Activated effector memory CD4-positive, alpha-beta T cell treated with anti-CD3 and anti-CD28 coated beads, Interleukin-2, amount 50 U/mL, for 16 hours (primary cell): ENCODE measurements at places on chromosomes 6 and 20.

DNA sequence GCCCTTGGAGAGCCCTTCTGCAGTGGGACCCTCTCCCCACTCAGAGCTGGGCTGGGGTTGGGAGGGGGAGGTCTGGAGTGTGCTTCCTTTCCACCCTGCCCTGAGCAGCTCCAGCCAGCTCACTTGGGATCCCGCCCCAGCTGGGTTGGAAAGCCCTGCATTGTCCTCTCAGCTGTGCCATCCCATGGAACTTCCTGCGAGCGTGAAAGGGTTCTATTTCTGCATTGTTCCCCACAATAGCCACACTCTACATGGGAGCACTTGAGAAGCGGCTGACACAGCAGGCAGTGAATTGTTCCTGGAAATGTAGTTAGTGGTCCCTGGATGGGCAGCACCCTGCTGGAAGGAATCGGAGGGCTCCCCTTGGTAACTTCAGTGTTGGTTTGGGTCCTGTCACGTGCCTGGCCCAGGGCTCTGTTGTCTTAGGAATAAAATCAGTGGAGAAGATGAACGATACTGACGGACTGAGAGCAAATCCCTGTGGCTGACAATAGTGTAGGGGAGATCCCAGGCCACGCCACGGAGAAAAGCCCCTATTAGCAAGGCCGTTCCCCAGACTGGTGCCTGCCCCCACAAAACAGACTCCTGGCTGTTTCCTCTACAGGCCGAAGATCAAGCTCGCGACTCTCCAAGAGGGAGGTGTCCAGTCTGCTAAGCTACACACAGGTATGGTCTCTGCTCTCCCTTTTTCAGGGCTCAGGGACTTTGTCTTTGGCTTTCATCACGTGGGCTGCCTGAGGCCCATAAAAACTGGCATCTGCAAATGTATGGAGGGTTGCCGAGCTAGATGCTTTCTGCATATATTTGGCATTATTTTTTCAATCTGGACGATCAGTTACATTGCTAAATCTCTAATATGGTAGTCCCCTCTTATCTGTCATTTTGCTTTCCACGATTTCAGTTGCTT is 18.8 kb downstream of the DNMT3B start:
- no peak for DNase-seq

DNA sequence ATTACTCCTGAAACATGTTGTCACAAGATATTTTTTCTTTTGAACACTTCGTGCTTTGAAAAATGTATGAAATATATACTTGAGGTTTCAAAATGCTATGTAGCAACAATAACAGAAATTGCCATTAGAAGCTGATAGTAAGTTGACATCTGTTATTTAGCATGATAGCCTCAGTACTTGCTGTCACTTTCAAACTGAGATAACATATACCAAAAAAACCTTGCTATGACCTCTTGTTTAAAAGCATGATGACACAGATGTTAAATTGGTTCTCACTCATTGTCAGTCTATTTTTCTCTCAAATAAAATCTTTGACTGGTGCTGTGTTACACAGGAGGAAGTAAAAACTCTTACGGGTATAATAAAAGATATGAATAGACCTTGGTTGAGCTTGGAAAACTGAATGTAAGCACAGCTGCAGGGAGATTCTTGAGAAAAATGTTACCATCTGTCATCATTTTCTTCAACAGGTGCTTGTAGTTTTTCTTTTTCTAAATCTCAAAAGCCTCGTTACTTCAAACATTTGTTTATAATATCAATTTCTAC is 18.6 kb downstream of the MOXD1 start:
- no peak for DNase-seq

- DNase-seq: no peak
Observed at GRCh38 chr6:110548110-110548847, 71.9 kb upstream of the SLC22A16 start.

- DNase-seq: no peak
Observed at GRCh38 chr20:59242714-59243626, 57.4 kb upstream of the EDN3 start.

DNA sequence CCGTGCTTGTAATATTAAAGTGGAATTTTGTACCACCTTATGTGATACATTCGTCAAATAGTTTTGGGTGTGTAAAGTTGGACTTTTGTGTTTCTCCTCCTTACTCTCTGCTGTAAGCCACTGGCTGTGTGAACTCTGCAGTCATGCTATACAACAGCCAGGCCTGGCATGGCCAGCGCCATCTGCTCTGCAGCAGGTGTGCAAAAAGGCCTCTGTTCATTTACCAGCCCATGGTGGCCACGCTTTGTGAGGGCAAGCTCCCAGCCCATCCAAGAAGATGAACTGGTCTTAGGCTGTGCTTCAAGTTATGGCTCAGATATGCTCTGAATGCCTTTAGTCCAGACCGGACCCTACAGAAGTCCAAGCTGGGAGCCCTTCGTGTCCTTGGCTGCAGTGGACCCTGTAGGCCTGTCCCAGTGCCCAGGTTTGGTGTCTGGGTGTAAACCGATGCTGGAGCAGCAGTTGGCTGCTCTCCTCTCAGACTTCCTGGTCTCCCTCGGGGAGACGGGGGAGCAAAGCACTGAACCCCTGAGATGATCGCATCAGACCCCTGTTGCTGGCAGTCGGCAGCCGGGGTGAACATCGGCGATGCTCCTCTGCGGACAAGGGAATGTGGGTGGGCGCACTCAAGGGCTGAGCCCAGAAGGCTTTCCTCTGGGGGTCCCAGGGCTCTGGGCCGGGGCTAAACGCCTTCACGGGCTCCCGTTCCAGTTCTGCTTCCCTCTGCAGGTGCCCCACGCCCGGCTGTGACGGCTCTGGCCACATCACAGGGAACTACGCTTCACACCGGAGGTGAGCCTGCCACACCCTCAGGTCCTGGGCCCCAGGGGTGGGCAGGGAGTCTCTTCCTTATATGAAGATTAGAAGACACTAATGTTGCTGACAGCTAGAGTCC is 28.6 kb upstream of the PCMTD2 start:
- peak; percentile 70 for DNase-seq

DNA sequence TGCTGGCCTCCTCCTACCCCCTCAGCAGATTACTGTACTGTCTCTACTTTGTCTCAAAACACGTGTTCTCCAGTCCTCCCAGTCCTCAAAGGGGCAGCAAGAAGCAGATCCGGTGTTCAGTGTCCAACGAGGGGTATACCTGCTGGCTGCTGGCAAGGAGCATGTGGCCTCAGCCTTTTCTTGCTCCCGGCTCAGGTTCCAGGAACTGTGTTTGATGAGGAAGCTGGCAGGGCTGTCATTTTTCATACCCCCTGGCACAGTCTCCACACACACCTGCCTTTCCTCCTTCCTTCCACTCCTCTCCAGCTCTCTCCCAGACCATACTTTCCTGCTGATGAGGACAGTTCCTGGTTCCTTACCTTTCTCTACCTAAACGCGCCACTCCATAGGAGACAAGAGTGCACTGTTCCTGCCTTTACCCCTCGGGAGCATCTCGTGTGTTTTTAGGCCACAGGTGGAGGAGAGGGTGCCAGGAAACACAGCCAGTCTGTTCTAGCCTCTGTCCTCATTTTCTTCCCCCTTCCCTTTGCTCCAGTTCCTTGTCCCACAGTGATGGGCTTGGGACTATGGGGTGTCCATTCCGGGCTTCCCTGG is 77.2 kb downstream of the SSR1 start:
- peak; percentile 43 for DNase-seq

- DNase-seq: no peak
Observed at GRCh38 chr20:48582673-48582985, 245.2 kb downstream of the PREX1 start.

GRCh38 chr6:151493804-151494234 is at the start of gene CCDC170:
TSS of gene CCDC170 (plus strand) at chr6:151494017. CDS start at chr6:151494129, 112 bp downstream.
- peak; percentile 63 for DNase-seq

- no peak for DNase-seq
Observed at GRCh38 chr6:36791521-36792135, 47.6 kb downstream of the CPNE5 start.

GRCh38 chr6:45422503-45423110 is 44.9 kb upstream of the SUPT3H start:
- peak; percentile 85 for DNase-seq

DNA sequence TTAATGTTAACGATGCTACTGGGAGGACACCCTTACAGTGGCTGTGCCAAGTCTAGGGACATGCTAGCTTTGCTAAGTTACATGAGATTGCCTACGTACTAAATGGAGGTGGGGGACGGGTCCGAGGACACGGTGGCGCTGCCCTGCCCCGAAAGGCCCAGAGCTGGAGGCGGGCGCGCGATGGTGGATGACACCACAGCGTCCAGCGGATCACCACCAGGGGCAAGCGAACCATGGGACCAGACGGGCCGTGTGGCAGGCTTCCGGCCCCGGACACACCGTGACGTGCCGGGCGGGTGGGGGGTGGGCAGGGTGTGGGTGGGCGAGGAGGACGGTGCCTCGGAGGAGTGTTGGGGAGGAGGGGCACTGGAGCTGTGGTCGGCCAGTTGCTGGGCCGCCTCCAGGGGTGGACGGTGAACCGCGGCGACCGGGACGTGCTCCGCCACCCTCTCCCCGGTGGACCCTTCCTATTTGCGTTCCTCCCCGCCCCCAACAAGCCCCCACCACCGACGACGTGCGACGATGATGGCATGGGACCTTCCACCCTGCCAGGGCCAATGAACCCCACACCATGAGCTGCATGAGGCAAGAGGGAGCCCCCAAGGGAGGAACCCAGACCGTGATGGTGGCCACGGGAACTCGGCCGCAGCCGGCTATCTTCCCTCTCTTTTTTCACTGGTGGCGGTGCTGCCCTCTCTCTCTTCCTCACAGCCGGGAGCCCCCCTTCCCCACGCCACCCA is 773.3 kb upstream of the DEFB115 start:
- DNase-seq: peak; percentile 56

- DNase-seq: no peak
Observed at GRCh38 chr6:85887461-85887860, 244.8 kb upstream of the SYNCRIP start.

DNA sequence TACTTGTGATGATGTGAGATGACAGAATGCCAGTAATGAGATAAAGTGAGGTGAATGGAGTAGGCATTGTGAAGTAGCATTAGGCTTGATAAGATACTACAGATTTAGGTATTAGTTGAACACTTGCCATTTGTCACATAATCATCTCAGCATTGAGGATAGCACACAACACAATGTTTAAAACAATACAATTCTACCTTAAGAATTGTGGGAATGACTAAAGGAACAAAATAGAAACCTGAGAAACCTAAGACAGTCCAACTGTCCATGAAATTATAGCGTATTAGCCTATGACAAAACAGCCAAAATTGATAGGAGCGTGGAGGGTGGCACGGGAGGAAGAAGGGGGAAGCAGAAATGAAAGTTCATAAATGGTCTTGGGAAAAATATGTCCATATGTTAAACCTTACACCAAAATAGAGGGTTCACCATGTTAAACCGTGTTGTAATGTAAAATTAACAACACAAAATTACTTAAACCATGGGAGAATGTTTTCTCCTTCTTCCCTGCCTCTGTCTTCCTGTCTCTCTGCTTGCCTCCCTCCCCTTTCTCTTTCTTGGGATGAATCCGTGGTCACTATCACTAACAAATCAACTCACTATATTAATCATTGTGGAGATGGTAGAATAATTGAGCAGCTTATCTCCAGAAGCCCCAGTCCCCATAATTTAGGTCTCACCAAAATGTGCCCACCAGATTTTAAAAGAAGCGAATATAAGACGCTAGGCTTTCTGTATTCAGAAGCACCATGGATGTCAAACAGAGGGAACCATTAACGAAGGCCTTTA is 33.0 kb upstream of the HFE start:
- DNase-seq: no peak

DNA sequence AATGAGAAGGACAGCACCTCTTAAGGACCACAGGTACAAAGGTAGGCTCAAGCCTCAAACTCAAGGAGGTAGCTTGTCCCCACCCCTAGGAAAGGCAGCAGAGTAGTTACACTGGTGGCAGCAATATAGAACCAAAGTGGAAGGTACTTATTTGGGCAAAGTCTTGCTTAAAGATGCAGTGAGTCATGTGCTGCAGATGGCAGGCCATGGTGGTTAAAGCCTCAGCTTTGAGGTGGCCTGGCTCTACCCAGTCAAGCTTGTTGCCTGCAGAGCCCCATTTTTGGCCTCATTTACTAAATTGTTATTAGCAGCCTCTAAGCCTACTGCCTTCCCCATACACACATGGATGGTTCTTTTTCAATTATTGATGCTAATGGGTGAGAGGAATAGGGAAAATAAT is 146.0 kb downstream of the ELOVL4 start:
- DNase-seq: no peak

DNA sequence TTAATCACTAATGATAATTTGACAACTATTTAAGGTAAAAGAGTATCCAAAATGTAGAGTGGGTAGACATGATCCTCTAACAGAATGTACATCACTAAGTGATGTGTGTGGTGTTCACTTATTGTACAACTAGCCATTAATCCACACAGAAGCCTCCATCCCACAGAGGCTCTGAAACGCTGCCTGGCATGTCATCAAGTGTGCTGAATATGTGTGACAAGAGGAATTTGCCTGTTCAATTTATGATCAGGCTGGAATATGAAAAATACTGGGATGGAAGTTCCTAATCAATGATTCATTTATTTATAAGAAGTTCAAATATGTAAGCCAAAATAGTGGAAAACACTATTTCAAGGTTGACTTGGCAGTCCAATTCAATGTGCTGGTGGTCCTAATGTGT is 72.4 kb downstream of the BACH2 start:
- DNase-seq: no peak

DNA sequence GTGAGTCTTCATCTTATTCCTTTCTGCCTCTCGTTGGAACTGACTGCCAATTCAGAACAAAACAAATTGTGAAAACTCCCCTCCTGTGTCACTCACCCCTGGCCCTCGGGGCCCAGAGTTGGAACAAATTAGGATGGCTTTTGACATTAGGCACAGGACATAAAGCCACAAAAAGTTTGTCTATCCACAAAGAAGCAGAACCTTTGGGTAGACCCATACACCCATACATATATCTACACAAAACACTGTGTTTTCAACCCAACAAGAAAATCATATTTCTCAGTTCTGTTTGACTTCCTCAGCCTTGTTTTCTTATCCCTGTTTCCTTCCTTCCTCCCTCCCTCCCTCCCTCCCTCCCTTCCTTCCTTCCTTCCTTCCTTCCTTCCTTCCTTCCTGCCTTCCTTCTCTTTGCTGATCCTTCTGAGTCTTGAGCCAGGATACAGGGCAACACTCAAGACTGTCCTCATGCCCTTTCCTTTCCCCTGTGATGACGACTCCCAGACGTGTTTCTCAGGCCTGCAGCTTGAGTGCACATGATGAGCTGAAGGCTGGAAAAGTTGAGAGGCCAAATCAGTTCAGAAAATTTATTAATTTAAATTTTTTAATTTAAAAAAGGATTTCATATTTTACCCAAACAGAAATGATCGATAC is 41.7 kb upstream of the NKX2-2 start:
- no peak for DNase-seq
